Astrocyte of the cerebellum (primary cell): ENCODE measurements at places on chromosomes 7 and 10.

- DNase-seq: no peak
Observed at GRCh38 chr10:76195654-76196390, 764.4 kb downstream of the LRMDA start.

- DNase-seq: no peak
Observed at GRCh38 chr10:56068473-56069263, 292.4 kb downstream of the ZWINT start.

- no peak for DNase-seq
Observed at GRCh38 chr10:2938869-2939268, 128.5 kb upstream of the PFKP start.

- DNase-seq: no peak
Observed at GRCh38 chr7:155097338-155097737, 27.2 kb downstream of the HTR5A start.

DNA sequence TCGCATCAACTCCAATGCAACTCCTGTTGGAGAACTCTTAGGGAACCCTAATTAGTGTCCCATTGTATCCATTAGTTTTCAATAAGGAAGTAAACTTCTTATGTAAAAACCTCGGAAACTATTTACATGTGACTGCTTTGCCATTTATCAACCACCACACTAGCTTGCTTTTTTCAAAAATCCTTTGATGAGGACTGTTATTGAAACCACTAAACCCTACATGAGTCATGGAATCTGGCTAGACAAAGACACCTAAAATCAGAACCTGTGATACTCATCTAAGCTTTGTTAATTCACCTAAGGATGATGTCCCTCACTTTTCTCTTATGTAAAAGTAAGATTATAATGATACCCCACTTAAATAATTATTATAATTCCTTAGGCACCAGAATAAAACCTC lies 414.1 kb upstream of the ETV1 start:
- peak; percentile 32 for DNase-seq

GRCh38 chr10:67670401-67670800 lies 25.6 kb downstream of the CTNNA3 start:
- DNase-seq: peak; percentile 0

GRCh38 chr7:94650147-94651051 lies 5.5 kb downstream of the SGCE start:
- DNase-seq: no peak

- DNase-seq: no peak
Observed at GRCh38 chr7:137847568-137848050, 835 bp upstream of the DGKI start.

- no peak for DNase-seq
Observed at GRCh38 chr10:16117305-16117695, 257.0 kb upstream of the MINDY3 start.

DNA sequence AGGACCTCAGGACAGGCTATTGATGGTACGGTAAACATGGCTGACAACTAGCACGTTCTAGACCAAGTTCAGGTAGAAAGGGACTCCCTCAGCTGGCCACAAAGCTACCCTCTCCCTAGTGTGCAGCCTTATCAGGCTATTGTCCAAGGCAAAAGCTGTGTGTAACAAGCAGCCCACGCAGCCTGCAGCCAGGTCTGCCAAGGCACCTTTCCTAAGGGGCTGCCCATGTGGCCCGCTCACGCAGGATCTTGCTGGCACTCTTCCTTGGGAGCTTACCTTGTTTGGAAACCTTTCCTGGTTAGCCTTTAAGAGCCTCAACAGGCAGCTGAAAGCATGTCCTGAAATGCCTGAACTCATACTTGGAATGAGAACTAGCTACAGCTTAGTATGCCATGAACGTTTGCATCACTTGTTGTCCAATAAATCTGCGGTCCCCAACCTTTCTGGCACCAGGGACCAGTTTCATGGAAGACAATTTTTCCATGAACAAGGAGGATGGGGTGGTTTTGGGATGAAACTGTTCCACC lies 51.7 kb downstream of the SYPL1 start:
- no peak for DNase-seq

GRCh38 chr7:24972991-24973390 lies 7.0 kb downstream of the OSBPL3 start:
- DNase-seq: no peak

- no peak for DNase-seq
Observed at GRCh38 chr10:110724937-110725336, 80.8 kb downstream of the RBM20 start.

- no peak for DNase-seq
Observed at GRCh38 chr7:13117103-13117502, 429.7 kb downstream of the ARL4A start.

- no peak for DNase-seq
Observed at GRCh38 chr7:9029681-9030530, 596.5 kb downstream of the NXPH1 start.

DNA sequence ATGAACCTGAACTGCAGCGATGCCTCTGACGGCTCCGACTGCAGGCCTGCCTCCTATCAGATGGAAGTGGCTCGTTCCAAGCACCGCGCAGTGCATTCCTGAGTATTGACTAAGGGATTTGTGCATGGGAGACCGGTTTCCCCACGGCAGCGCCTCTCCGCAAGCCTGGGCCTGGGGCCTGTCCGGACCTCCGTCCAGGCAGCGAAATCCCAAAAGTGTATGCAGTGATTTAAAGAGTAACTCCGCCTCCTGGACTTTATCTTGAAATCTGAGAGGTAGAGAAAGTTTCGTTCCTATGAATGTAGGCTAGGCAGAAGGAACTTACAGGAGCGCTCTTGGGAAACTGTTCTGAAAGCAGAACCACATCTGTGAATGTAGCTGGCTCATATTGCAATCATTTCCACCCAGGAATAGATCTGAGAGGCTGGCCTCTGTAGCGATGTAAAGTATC lies 106.2 kb upstream of the CELF2 start:
- DNase-seq: peak; percentile 86

DNA sequence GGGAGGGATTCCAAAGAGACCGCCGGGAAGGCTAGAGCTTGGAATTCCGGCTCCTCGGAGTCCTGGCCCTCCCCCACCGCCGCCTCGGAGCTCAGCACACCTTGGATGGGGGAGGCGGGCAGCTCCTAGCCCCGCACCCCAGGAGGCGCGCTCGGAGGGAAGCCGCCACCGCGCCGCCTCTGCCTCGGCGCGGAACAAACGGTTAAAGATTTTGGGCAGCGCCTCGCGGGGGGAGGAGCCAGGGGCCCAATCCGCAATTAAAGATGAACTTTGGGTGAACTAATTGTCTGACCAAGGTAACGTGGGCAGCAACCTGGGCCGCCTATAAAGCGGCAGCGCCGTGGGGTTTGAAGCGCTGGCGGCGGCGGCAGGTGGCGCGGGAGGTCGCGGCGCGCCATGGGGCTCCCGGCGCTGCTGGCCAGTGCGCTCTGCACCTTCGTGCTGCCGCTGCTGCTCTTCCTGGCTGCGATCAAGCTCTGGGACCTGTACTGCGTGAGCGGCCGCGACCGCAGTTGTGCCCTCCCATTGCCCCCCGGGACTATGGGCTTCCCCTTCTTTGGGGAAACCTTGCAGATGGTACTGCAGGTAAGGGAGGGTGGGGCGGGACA lies at the start of gene CYP26A1:
TSS of gene CYP26A1 (plus strand) at position 355 of the 608 bp plus-strand sequence. CDS start at position 397, 42 bp downstream.
- no peak for DNase-seq

GRCh38 chr7:80232979-80233724 lies 98.5 kb downstream of the GNAI1 start:
- no peak for DNase-seq

DNA sequence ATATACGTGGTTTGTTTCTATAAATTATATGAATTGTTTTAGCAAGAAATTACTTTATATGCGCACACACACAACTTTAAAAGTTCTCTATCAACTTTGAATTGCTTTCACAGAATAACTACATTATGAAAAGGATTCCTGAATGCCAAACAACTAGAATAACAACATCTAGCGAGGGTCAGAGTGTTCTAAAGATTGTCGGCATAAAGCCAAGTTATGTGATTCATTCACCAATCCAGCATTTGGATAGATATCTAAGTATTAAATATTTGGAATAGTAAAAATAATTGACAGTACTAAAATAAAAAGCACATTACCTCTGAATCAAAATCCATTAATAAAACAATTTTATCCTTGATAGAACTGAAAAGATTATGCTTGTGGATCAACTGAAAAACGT lies 125.3 kb upstream of the AMPH start:
- peak; percentile 23 for DNase-seq

DNA sequence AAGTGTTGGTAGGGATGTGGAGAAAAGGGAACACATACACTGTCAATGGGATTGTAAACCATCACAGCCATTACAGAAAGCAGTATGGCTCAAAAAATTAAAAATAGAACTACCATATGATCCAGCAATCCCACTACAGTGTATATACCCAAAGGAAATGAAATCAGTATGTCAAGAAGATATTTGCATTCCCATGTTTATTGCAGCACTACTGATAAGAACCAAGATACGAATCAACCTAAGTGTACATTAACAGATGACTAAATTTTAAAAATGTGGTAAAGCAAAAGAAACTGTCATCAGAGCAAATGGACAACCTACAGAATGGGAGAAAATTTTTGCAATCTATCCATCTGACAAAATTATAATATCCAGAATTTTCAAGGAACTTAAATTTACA lies 290.4 kb downstream of the IPMK start:
- DNase-seq: no peak

DNA sequence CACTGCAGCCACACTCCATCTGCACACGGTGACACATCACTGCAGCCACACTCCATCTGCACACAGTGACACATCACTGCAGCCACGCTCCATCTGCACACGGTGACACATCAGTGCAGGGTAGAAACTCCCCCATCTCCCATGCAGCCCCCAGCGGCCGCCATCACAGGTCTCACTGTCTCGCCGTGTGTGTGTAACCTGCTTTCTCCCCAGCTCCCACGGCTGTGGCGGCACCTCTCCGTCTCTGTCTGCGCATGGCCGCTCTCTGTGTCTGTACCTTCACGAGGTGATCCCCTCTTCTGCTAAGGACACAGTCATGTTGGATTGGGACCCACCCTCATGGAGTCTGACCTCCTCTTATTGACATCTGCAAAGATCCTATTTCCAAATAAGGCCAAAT lies 527.4 kb downstream of the PTPRN2 start:
- DNase-seq: no peak

DNA sequence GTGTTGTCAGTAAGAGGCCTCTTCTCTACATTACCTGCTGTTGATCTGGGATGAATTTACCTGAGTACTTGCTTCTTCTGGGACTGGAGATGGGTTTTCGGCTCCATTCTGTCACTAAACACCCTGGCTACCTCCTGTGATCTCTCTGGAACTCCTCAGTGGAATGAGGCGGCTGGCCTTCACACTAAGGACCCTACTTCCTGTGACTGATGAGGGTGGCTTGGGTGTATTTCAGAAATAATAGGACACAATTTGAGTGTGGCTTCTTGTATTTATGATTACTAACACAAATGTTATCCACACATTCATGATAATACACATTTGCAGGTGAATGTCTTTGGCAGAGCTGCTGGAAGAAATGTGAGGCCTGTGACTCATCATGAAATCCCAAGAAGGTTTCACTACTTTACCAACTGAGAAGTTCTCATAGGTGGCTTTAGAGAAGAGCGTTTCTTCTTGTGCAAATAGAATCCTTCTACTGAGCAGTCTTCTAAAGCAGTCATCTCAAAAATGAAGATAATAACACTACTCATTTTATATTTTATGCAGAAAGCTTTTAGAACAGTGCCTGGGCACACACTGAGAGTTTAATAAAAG lies 21.3 kb upstream of the EVX1 start:
- DNase-seq: no peak

DNA sequence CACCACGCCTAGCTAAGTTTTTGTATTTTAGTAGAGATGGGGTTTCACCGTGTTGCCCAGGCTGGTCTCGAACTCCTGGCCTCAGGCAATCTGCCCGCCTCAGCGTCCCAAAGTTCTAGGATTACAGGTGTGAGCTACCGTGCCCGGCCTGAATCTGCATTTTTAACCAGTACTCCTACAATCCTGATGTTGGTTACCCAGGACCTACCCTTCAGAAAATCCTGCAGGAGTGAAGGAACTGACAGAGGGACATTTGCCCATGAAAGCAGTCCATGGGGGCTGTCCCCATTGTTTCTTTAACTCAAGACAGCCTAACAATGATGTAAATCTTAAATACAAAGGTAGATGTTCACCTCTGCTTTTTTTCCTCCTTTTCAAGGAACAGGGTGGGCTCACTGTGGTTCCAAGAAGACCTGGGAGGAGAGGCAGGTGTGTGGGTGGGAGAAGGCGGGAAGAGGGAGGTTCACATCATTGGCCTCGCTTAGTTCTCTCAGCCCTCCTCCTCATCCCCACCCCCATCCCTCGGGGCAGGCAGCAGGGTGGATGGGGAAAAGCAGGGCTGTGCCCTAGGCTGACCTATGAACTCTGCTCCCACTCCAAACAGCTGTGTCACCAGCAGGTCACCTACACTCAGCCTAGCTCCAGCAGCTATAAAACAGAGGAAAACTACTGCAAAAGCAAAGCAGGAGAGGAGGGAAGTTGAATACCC lies 13.5 kb downstream of the LRRC20 start:
- no peak for DNase-seq

GRCh38 chr7:1567049-1567771 lies 2.6 kb downstream of the PSMG3 start:
- peak; percentile 49 for DNase-seq

DNA sequence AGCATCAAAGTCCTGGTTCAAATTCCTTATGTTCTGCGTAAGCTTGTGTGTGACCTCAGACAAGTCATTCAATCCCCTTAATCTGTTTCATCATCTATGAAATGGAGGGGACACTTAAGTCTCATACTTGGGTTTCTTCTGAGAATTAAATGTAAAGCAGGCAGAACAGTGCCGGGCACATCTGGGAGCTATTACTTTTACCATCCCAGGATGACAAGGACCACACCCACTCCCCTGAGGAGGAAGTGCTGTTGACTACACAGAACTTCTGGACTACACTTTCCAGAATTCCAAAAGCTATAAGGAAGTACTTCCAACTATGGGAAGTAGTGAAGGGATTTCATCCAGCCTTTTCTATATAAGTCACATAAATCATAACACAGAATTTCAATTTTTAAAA lies 294.9 kb downstream of the IPMK start:
- DNase-seq: no peak

DNA sequence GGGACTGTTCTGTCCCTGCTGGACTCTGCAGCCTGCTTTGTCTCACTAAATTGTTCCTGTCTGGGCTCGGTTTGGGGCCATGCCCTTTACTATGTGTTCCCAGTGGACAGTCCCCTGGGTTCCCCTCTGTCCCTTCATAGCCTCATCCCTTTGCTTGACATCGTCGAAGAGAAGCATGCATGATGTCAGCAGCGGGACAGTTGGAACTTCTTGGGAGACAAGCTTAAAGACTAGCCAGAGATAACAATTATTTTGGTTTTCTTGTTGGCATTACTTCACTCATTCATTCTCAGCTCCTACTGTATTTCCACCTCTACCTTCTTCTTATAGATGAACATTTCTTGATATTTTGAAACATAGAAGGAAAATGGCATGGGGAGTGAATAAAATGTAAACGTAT lies 2.7 kb downstream of the EPHB6 start:
- no peak for DNase-seq
